ENCODE measurements at places on chromosomes 5 and 9. TPM values are rescaled to one million over a fixed set of nuclear protein-coding genes. Genes with fewer than 3 reads are reported as not detected.

OTP gene
- polyA plus RNA-seq, result not detected

AGXT2 gene
- polyA plus RNA-seq, result not detected

WHRN gene
- polyA plus RNA-seq, result 1.4 TPM

BAAT gene
- not detected for polyA plus RNA-seq

SPINK7 gene
- polyA plus RNA-seq, result not detected

OR13J1 gene
- polyA plus RNA-seq, result not detected

GZMA gene
- 45.7 TPM for polyA plus RNA-seq

WDR38 gene
- polyA plus RNA-seq, result not detected

ANKDD1B gene
- polyA plus RNA-seq, result 2.6 TPM

PTTG1 gene
- 148 TPM for polyA plus RNA-seq

NUTM2G gene
- not detected for polyA plus RNA-seq

ZFR gene
- 76.6 TPM for polyA plus RNA-seq

ERAP2 gene
- 117 TPM for polyA plus RNA-seq

CER1 gene
- not detected for polyA plus RNA-seq

SLC1A3 gene
- not detected for polyA plus RNA-seq

ADRB2 gene
- polyA plus RNA-seq, result 0.50 TPM

TPPP gene
- 0.26 TPM for polyA plus RNA-seq

TRPM3 gene
- not detected for polyA plus RNA-seq

DMRTA1 gene
- polyA plus RNA-seq, result not detected

TMEM174 gene
- not detected for polyA plus RNA-seq

UCK1 gene
- 28.8 TPM for polyA plus RNA-seq

OR1L1 gene
- polyA plus RNA-seq, result not detected

PAPPA gene
- polyA plus RNA-seq, result 0.15 TPM

TMEM171 gene
- not detected for polyA plus RNA-seq

IFNA13 gene
- polyA plus RNA-seq, result not detected

TRIM36 gene
- polyA plus RNA-seq, result not detected

PALM2AKAP2 gene
- polyA plus RNA-seq, result not detected

FRMD3 gene
- not detected for polyA plus RNA-seq

GABBR2 gene
- polyA plus RNA-seq, result not detected

BTNL8 gene
- 0.16 TPM for polyA plus RNA-seq

FBXL7 gene
- not detected for polyA plus RNA-seq

SLC25A48 gene
- polyA plus RNA-seq, result not detected

ZBED3 gene
- polyA plus RNA-seq, result 0.20 TPM

ARHGEF37 gene
- 0.20 TPM for polyA plus RNA-seq

C9orf50 gene
- not detected for polyA plus RNA-seq

FAM221B gene
- polyA plus RNA-seq, result not detected

TMC1 gene
- not detected for polyA plus RNA-seq

ACOT12 gene
- polyA plus RNA-seq, result not detected

UBE2QL1 gene
- not detected for polyA plus RNA-seq

PPP2R2B gene
- 11.0 TPM for polyA plus RNA-seq

EDIL3 gene
- not detected for polyA plus RNA-seq

PTGDS gene
- 0.47 TPM for polyA plus RNA-seq

SPATA31A3 gene
- polyA plus RNA-seq, result not detected

EGR1 gene
- polyA plus RNA-seq, result 0.67 TPM

GCNT4 gene
- polyA plus RNA-seq, result 15.0 TPM

IGIP gene
- 0.33 TPM for polyA plus RNA-seq

KCNIP1 gene
- polyA plus RNA-seq, result not detected

All from CD4-positive, CD25-positive, alpha-beta regulatory T cell (primary cell).